ENCODE measurements at places on chromosomes 7 and 10. TPM values are rescaled to one million over a fixed set of nuclear protein-coding genes. Genes with fewer than 3 reads are reported as not detected.
A peak's percentile ranks its signal among the peaks of the same experiment; 100 is the strongest.

- DNase-seq, result no peak
These were observed 481.6 kb downstream of the SH2D4B start for GRCh38 chr10:81019029-81019890.

GRCh38 chr7:92797693-92798092, 38.7 kb downstream of the CDK6 start:
- no peak for DNase-seq

DNA sequence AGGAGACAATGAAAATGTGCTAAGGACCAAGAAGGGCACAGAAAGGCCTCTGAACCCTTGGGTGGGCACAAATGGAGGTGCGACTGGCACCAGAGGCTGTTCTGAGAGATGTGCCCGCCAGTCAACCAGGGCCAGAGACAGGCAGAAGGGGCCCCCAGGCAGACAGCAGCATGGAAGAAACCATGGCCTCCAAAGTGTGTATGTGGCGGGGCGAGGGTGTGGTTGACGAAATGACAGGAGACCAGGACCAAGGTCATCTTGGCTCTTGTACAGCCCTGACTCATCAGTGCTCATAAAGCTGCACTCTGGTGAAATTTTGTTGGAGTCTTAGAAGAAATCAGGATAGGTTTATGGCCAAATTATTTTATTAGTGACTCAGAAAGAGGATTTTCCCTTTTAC, 4.0 kb upstream of the MRPS24 start:
- DNase-seq, result no peak

Gene ADGRA1
- not detected for total RNA-seq

DNA sequence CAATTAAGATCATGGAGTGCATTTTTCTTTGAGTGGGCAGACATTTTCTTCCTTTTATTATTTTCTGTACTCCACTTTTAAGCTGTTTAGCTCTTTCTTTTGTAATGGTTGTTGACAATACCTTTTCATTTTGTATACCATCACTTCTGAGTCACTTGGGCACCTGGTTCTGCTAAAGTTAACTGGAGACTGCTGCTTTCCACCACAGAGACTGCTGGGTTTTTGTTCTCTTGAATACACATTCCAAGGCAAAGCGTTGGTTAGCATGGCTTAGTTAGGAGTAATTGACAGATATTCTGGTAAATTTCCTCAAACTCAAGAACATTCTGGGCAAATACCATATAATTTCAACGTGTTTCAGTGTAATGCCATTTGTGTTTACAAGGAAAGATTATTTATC, 541.9 kb upstream of the CELF2 start:
- no peak for DNase-seq

DNA sequence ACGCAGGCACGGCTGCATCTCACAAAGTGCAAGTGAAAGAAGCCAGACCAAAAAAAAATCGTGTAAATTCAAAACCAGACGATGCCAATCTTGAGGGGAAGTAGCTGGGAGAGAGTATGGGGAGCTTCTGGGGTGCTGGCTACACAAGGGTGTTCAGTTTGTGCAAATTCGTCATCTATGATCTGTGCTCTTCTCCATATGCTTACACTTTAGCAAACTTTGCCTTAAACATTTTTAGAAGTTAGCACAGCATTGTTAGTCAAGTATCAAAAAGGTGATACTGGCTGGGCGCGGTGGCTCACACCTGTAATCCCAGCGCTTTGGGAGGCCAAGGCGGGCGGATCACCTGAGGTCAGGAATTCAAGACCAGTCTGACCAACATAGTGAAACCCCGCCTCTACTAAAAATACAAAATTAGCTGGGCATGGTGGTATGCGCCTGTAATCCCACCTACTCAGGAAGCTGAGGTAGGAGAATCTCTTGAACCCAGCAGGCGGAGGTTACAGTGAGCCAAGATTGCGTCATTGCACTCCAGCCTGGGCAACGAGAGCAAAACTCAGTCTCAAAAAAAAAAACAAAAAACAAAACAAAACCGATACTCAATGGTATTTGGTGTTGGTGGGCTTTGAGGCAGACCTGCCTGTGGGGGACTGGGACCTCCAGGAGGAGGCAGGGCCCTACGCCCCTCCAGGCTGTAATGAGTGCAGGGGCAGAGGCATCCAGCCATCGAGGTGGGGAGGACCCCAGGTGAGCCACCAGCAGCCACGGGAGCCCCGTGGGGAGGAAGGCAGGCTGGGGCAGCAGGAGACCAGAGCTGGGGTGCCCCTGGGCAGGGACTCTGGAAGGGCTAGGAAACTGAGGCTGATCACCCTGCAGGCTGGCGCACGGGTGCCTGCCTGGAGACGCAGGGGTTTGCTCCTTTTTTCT, 150.0 kb downstream of the PRKAG2 start:
- DNase-seq, result no peak

Gene DTX2
- 23.4 TPM for total RNA-seq

DNA sequence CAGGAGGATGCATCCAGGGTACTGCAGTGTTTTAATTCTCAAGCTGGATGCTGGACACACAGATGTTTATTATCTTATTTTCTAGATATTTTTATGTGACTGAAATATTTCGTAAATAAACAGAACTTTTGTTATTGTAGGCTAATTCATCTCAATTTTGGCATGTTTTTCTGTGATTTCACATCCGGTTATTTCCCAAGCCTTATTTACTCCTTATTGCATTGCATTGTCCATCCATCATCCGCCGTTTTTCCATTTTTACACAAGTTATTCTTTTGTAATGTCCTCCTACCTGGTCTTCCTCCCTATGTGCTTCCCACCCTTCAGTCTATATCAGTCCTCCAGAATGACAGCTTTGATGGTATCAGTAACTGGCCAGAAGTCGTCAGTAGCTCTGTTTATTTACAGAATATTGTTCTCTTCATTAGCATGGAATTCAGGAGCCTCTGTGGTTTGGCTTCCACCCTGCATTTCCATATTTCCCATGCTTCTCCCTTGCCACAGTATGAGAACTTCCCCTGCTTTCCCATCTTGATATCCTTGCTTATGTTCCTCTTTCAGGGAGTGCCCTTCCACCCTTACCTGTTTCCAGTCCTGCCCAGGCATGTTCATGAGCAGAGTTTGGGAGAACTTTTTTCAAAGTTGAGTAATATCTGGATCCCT, 16.1 kb downstream of the GNAI1 start:
- DNase-seq, result no peak

Gene TEX36
- total RNA-seq, result not detected

Gene ETV1
- total RNA-seq, result 0.31 TPM

DNA sequence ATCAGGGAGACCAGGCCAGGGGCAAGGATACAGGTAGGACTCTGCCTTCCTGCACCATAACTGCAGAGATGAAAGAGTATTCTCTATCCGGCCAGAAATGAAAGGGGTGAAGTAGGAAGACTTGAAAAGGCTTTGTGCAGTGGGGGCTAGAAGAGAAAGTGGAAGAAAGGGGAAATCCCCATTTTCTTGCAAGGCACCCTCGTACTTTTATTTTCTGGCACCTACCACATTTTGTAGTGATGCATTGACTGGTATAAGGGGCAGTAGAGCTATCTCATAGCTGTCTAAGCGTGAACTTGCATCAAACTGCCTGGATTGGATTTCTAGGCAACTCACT, 752 bp upstream of the CAMK2G start:
- DNase-seq, result peak; percentile 79

GRCh38 chr10:10960534-10960933, 57.1 kb upstream of the CELF2 start:
- DNase-seq, result no peak

Gene CCDC126
- total RNA-seq, result 5.9 TPM

Gene PRF1
- total RNA-seq, result 95.7 TPM

DNA sequence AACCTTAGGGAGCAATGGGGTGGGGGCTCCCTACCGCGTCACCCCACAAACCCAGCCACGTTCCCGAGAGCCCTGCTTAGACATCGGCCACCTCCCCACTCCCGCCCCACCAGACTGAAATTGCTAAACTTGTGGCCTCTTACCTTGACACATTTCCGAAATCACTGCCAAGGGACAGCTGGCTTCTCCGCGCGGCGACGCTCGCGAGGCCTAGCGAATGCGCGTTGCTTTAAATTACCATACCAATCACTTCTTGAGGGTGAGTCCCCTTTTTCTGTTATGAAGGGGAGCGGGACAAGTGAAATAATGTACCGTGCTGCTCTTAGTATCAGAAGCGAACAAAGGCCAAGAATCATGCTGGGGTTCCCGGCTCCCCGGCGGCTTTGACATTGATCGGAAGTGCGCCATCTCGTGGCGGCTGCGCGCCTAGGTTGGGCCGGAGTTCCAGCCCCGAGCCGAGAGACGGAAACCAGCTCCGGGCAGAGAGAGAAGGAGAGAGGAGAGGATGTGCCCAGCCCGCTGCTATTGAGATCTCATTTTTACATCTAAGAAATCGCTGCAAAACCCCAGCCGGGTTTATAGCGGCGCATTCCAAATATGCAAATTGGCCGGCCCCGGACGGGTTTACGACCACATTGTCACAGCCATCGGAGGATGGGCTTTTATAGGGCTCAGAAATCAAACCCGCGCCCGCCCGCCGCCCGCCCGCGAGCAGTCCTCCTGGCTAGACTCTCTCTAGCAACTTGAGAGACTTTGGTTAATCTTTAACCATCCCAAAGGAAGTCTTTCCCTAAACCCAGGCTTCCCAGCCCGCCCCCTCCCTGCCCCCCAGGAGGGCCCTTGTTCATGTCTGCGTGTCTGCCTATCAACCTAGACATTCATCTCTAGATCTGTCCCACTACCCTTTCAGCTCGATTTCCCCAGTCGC, 5.3 kb downstream of the HOXA11 start:
- peak; percentile 58 for DNase-seq

GRCh38 chr10:97718178-97718577, 4.6 kb downstream of the MARVELD1 start:
- DNase-seq, result no peak

Gene CCL24
- not detected for total RNA-seq

- DNase-seq, result no peak
These were observed 164.6 kb downstream of the SND1 start for GRCh38 chr7:127816354-127817190.

Gene DENND2A
- not detected for total RNA-seq

Gene FAM25A
- not detected for total RNA-seq

DNA sequence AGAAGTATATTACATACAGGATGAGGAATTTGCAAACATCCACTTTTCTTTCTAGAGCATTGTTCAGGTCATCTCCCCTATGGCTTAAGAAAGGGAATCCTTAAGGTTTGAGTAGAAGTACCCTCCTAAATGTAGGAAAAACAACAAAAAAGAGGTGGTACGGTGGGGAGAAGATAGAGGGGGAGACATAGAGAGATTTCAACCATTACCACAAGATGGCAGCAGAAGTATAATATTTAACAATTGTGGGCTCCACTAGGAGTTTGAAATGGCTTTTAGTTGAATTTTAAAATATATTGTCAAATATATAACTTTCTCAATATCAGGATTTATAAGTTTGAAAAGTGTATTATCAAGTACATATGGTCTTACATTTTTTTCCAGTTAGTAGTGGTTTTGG, 72.7 kb upstream of the PRKG1 start:
- no peak for DNase-seq

Gene DGKI
- 1.4 TPM for total RNA-seq

- no peak for DNase-seq
These were observed 40.2 kb upstream of the PROSER2 start for GRCh38 chr10:11782793-11783557.

DNA sequence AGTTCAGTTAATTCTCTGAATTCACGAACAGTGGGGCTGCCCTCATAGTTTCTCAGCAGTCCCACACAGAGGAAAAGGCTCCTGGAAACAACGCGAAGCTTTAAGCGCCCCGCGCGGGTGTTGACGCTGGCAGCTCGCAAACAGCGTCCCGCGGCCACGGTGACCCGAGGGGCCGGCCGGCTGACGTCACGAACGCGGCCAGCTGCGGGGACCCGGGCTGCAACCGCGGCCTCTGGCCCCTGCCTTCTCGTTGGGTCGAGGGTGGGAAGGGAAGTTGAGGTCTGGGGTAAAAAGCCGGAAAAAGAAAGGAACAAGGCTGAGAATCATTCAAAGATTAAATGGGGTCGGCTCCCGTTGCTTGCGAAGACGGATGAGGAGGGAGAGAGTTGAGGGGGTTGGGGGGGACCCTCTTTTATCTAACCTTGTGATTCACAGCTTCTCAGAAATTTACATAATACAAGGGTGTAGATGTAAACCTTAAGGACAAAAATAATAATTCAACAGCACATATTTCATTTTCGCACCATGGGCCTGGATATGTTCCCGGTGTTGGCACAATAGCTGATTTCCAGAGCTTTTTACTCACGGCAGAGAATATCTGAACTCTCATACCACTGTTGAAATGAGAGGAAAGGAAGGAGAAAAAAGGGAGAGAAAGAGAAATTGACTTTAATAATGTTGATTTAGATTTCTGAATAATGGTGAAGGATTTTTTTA, 7.3 kb upstream of the FEZF1 start:
- DNase-seq, result no peak

- no peak for DNase-seq
These were observed 5.2 kb downstream of the GRID1 start for GRCh38 chr10:86361156-86362128.

Gene NXPH1
- not detected for total RNA-seq

- no peak for DNase-seq
These were observed 7.2 kb downstream of the EN2 start for GRCh38 chr7:155464948-155465739.

Gene PCLO
- total RNA-seq, result not detected

- peak; percentile 11 for DNase-seq
These were observed 519 bp downstream of the ITGB8 start for GRCh38 chr7:20330928-20331909.
